NCI-H2107 (cell line): ENCODE measurements at places on chromosomes 4 and X.

- DNase-seq = no peak
Observed at GRCh38 chr4:107863850-107864371, 39.2 kb downstream of the SGMS2 start.

- no peak for DNase-seq
Observed at GRCh38 chr4:13558881-13559280, 14.6 kb upstream of the NKX3-2 start.

DNA sequence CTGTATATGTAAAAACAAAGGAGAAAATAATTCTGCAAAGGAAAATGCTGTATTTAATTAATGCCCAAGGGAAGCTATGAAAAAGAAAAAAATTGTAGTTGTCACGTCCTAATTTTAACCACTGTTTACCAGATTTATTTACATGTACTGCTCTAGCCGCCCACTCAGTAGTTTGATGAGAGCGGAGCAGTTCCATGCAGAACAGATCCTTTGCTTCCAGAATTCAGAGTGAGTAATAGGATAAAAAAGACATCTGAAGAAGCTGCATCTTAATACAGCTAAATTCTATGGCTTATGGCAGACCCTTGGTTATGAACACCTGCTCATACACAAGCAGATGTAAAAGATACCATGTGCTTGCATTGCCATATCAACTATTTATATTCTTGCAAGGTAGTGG is 287.0 kb downstream of the GASK1B start:
- no peak for DNase-seq

DNA sequence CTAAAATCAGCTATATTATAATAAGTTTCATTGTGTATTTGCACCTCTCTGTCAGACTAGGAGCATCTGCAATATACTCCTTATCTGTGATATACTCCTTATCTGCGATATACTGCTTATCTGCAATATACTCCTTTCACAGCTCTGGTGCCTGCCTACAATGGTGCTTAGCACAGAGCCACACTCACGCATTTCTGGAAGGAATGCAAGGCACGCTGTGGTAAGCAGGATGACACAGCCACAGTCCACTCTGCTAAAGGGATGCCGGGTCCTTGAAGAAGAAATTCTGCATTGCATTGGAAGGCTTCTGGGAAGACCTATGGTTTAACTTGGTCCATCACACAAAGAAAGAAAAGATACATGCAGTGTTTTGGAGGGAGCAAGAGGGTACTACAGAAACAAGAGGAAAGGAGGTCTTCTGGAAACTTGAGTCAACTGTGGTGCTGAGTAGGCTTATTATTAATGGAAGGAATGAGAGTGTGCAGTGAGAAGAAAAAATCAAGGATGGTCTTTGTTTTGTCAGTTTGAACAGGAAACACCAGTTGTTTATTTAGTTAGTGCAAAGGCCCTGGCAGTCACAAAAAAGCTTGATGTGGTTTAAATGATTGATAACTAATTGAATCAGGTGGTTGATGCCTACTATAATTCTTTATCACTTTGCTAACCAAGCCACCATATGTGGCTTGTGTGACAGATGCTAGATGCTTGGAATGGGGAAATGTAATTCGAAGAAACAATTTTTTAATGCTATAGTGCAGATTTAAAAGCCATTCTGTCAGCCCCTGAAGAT is 342.3 kb downstream of the GRXCR1 start:
- no peak for DNase-seq

- no peak for DNase-seq
Observed at GRCh38 chr4:185304541-185304940, 91.2 kb downstream of the LRP2BP start.

- no peak for DNase-seq
Observed at GRCh38 chr4:139692309-139693012, 26.8 kb downstream of the MGST2 start.

DNA sequence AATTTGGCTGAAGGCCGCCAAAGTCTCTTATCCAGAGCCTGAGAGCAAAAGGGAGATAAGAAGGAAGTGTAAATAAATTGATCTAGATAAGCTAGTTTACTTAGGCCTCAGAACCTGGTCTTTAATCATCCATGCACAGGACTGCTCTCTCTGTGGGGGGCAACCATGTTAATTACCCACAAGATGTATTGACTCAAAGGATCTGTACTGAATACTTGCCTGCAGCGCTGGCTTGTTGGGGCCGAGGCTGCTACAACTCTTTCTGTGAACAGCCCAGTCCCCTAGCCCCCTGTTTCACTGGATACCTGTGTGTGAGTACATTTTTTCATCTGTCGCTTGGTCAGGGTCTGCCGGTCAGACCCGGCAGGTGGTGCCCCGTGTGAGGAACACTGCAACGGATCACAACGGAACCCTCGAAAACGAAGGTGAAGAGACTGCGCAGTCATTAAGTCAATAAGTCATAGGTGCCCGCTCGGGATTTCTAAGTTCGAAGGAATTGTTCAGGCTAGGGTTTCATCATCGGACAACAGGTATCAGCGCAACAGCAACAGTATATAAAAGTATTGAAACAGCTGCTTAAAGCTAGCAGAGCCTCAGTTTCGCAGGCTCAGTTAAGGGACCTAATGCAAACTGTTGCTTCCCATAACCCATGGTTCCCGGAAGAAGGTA is 8.3 kb downstream of the MAGEA11 start:
- DNase-seq = no peak

- no peak for DNase-seq
Observed at GRCh38 chrX:14690553-14690952, 161.2 kb downstream of the GLRA2 start.

DNA sequence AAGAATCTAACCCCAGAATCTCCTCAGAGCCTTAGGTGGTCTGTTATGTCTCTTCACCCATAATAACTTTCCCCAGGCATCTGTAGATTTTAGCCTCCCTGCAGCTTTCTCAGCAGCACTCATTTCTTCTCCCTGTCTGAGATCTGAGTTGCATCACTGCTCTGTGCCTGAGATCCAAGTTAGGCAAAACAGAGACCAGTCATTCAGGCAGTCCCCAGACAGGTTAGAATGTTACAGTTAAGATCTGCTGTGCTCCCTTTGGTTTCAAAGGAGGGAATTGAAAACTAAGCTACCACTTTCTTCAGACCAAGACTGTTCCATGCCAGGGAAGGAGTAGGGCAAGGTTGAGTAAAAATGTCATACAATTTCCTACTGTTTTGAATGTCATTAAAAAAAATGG is 65.3 kb downstream of the TENT5D start:
- DNase-seq = no peak

- DNase-seq = no peak
Observed at GRCh38 chr4:140256941-140257340, 103.0 kb upstream of the MAML3 start.

GRCh38 chr4:101066626-101067170 is 280.6 kb downstream of the PPP3CA start:
- DNase-seq = no peak

DNA sequence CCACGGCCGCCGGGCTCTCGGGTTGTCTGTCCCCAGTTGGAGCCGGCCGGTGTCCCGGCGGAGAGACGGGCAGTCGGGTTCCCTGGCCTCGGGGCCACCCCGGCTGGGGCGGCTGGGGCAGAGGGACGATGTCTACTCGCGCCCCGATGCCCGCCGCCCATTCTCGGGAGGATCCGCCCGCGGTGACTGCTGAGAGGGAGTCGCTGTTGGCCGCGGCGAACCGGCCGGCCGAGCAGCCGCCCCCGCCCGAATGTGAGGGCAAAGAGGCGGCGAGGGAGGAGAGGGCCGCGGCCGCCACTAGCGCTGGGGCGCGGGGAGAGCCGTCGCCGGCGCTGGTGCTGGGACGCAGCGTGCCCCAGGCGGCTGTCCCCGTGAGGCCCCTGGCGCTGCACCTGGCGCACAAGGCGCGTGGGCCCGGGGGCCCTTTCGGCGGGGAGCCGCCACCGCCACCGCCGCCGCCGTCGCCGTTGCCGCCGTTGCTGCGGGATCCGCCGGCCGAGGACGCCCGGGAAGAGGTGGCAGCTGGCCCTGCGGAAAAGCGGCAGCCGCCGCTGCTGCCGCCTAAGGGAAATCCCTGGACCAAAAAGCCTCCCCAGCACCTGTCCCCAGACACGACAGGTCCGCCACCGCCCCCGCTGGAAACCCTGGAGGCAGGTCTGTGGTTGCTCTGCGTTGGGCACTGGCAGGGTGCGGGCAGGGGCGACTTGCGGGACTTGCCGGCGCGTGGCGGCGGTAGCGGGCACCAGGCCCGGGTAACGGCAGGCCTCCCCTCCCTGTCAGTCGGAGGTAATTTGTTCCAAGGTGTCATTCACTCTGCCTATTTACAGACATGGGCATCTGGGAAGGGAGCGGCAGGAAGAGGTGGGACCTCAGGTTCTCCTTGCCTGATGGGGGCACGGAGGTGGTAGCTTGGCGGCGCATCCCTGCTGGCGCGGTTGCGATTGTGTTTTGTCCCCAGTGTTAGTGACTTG is 739 bp downstream of the LARP1B start:
- DNase-seq = peak; percentile 22

- no peak for DNase-seq
Observed at GRCh38 chr4:20612313-20612712, 87.9 kb upstream of the PACRGL start.

- DNase-seq = peak; percentile 56
Observed at GRCh38 chrX:132217203-132218073, 1.8 kb downstream of the RAP2C start.

- no peak for DNase-seq
Observed at GRCh38 chrX:120759685-120760084, 116.0 kb downstream of the CT47B1 start.

DNA sequence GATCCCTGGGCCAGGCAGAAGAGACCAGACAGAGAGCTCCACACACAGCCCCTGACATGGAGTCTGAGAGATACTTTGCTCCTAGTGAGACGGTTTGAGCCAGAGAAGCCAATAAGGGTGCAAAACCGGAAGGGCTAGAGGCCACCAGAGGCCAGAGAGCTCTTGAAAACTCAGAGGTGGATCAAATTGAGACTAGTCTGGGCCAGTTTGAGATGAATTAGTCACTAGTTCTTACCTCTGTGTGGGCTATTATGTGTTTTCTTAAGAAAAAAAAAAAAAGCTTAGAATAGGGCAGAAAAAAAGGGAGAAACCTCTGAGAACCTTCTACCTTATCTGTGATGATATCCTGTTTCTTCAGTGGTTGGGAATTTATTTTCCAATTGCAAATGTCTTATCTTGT is 110.4 kb upstream of the EDNRA start:
- DNase-seq = no peak

DNA sequence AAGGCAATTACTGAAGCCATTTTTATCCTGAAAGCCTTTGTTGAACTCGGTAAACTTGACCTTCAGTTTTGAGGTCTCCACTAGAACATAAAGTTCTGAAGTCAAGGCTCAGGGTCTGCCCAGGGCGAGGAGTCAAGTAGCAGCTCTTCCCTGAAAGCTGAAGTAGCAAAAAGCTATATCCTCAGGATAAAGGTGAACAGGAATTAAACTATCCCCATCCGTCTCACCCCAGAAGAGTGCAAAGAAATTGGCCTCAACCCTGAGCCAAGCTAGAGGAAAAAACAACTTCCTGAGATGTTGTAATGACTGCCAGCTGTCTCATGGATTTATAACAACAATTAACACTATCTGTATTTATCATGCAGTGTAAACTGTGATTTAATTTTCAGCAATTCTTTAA is 590.8 kb downstream of the SPRY1 start:
- no peak for DNase-seq

- DNase-seq = no peak
Observed at GRCh38 chr4:123345137-123345934, 51.3 kb upstream of the SPRY1 start.

DNA sequence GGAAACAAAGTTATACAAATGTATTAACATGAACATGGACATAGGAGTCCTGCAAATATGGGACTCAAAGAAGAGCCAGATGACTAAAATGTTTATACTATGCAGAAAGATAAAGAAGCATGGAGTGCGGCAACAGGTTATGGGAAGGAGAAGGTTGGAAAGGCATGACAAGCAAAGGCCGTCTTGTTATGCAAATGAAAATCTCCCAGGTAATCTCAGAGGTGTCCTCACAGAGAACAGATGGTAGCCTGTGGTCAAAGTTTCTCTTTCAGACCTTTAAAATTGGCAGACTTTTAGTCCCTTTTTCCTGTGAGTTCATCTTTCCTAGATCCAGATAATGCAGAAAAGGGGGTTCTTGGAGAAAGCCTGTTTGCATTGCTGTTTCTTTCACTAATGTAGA is 116.4 kb upstream of the BEND4 start:
- no peak for DNase-seq

DNA sequence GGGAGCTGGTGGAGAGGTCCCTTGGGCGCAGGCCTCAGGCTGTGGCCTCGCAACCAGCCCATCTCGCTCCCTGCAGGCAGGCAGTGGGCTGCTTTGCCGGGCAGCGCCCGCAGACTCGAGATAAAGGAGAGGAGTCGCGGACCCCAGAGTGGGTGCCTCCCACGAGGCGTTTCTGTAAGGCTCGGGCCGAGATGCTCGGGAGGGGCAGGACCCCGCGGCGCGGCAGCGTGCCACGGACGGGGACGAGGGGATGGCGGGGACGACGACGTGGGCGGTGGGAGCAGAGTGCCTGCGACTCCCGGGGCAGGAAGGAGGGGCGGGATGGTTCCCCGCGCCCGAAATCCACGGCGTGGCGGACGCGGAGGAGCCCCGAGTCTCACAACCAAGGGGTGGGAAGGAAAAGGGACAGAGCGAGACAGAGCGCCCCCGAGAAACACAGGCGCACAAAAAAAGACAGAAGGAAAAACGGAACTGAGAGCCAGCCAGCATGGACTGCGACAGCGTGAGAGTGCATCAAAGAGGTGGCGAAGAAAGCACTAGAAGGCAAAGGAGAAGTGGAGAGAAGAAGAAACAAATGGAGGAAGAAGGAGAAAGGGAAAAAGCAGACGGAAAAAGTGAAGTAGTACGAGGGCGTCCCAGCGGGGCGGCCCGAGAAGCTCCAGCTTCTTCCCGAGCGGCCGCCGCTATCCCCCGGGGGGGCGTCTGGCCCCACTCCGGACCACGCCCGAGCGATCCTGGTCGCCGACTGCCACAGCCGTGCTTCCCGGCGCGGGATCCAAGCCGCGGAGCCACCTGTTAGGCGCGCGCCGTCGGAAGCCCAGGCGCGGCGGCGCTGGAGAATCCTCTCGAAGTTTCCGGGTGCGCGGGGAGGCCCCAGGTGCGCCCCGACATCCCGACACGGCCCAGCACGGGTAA is 1.5 kb downstream of the BEND4 start:
- DNase-seq = peak; percentile 7

GRCh38 chr4:6672131-6672530 is 21.5 kb upstream of the S100P start:
- DNase-seq = no peak

DNA sequence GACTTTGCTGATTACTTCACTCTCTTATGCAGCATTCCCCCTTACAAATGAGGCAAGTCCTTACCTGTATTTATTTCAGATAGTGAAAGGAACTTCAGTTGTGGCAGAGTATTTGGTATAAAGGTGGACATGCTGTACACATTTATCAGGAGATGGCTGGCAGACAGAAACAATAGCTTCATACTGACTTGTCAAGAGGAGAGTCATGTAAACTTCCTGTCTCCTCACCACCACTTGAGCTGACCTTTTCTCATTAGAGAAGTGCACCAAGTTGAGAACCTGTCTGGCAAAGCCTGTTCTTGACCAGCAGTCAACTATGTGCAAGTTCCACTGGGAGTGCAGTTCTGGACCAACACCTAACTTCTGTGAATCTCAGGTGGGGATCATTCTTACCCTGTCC is 80.8 kb downstream of the LARP1B start:
- no peak for DNase-seq

GRCh38 chr4:7161721-7162214 is 30.6 kb upstream of the SORCS2 start:
- no peak for DNase-seq

GRCh38 chr4:120765260-120765680 is 157.3 kb downstream of the PRDM5 start:
- no peak for DNase-seq

GRCh38 chr4:82691431-82691830 is 107.2 kb downstream of the SCD5 start:
- no peak for DNase-seq

GRCh38 chrX:68018248-68019203 is 414.8 kb downstream of the OPHN1 start:
- DNase-seq = no peak
